ENCODE measurements at places on chromosomes 7 and 10.

DNA sequence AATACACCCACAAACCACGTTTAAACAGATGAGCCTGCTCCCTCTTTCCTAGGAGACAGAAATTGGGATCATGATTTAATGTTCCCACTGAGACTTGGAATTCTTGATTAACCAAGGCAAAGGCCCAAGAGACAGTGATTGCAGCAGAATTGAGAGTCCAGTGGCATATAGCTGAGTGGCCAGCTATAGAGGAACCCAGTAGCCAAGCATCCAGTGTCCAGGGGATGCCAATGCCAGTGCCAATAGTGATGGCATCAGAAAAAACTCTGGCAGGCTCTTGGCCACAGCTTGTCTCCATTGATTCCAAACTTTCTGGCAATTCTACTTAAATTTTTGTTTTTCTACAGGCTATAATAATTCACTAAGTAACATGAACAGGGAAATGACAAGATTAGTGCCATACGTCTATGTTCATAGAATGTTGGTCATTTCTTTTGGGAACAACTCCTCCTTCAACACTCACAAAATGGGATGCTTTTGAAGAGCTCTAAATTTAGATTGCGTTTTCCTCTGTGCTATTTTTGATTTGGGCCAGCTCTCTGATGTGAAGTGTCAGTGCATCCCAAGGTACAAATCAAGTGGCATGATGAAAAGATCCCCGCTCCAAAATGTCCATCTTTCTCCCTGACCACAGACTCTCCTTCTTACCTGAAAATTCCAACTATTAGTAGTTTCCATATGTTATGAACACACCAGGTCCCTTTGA is 83.1 kb upstream of the A1CF start:
- DNase-seq, result no peak

DNA sequence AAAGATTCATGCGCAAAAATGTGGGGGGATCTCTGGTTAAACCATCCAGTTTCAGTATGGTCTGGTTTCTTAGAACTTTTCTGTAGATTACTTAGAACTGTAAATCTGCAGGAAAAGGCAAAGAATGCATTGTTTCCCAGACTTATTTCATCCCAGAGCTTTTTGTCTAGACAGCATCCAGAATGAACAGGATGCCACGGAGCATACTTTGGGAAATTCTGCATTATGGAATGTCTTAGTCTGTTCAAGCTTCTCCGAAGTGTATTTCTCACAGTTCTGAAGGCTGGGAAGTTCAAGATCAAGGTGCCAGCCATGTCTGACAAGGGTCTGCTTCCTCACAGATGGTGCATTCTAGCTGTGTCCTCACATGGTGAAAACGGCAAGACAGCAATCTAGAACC is 136.3 kb downstream of the INHBA start:
- DNase-seq, result no peak

GRCh38 chr7:129828078-129828762 is 124.5 kb downstream of the UBE2H start:
- DNase-seq, result no peak

DNA sequence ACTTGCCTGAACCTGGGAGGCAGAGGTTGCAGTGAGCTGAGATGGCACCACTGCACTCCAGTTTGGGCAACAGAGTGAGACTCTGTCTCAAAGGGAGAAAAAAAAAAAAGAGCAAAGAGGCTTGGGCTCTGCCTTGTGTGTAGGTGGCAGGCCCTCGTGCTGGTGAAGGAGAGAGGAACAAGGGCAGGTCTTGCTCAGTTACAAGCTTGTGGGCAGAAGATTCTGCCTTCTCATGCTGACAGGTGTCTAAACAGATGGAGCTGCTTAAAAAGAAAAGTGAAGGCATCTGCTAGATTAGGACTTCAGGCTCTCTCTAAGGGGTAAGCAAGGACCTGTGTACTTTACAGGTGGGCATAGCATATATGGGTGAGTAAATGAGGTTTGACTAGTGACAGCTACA is 65.5 kb upstream of the TRIM8 start:
- DNase-seq, result no peak

DNA sequence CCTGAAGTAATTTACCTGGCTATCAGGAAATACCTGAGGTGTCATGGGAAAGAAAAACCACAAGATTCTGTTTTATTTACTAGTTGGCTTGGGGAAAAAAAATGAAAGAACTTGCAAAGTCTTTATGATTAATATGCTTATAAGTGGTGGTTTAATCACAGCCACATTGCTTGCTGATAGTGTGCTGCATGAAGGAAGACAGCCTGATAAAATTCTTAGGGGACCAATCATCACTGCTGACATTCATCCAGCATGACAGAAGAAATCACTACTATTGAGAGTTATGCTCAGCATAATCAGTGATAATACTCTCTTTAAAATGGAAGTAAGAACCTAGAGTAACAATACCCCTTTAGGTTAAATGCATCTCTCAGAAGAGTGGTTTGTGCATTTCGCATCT is 150.2 kb upstream of the LRRN3 start:
- no peak for DNase-seq

All from NCI-H526 treated with DMSO at 0.1 percent for 48 hours (cell line).